ENCODE measurements at places on chromosomes 16 and 17.

- DNase-seq: no peak
Measured at GRCh38 chr17:55426851-55427586, 5.4 kb upstream of the MMD start.

DNA sequence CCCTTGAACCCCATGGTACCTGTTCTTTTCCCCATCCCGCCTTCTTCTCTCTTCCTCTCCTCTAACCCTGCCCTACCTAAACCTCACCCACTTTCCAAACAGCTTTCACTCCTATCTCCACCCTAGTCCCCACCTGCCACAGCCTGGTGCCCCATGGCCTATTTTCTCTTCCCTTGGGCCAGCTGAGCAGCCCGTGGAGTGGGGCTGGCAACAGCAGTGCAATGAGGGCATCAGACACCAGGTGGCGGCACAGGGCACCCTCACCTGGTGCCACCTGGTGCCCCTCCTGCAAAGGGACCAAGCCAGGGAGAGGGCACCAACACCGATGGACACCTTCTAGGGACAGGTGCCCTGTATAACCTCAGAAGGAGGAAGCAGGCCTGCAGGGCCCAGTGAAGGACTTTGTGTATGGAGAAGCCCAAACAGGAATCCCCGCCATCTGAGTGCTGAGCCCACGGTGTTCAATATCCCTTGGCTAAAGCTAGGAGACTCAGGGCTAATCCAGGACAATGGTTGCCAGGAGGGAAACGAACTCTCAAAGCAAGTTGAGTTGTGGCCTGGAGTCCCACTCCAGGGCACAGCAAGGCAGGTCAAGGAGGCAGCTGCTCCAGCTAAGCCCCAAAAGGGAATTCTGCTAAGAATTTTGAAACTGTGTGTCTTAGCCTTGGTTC lies 4.0 kb upstream of the ABCC3 start:
- DNase-seq: peak; percentile 27

DNA sequence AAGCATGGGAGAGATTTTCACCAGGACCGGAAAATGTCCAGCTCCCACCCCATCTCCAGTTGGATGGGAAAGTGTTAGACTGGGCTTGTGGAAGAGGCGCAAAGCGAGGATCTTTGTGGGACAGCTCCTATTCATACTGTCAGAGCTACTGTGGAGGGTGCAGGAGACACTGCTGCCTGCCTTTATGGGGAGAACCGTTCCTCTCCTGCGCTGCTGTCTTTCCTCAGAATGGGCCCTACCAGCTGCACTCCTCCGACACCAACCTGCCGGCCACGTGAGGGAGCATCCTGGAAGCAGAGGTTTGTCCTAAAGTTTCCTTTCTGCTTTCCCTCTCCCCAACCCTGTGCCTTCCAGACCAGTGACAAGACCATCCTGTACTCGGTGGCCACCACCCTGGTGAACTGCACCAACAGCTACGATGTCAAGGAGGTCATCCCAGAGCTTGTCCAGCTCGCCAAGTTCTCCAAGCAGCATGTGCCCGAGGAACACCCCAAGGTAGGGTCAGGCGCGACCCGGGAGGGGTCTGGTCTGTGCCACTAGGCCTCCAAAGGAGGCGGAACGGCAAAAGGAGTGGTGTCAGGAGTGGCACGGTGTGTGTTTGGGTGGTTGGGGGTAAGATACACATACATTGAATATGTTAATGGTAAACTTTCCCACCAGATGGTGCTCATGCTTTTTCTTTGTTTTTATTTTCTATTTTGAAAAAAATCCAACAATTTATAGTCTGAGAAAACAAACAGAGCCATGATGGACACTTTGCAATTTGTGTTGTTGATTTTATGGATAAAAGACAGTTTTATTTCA lies 23.0 kb downstream of the SLC35G3 start:
- DNase-seq: no peak

DNA sequence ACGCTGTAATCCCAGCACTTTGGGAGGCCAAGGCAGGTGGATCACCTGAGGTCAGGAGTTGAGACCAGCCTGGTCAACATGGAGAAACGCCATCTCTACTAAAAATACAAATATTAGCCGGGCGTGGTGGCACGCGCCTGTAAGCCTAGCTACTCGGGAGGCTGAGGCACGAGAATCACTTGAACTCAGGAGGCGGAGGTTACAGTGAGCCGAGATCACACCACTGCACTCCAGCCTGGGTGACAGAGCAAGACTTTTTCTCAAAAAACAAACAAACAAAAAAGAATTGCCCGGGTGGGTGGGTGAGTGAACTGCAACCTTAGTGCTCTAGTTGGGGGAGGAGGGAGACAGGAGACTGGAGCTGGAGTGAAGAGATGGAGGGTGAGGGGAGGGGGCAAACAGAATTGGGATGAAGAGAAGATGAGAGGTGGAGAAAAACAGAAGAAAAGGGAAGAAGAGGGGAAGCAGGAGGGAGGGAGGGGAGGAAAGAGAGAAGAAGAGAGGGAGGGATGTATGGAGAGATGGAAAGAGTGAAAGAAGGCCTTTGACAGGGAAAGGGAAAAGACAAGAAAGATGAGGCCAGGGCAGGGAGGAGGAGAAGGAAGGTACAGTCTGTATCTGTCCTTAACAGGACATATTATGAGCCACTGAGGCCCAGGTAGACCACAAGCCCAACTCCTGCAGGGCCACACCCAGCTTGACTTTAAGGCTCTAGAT lies 5.5 kb upstream of the SRCIN1 start:
- no peak for DNase-seq

- no peak for DNase-seq
Measured at GRCh38 chr16:74936902-74937560, 47.9 kb downstream of the WDR59 start.

GRCh38 chr17:74780443-74781238 lies 4.5 kb upstream of the NAT9 start:
- no peak for DNase-seq

DNA sequence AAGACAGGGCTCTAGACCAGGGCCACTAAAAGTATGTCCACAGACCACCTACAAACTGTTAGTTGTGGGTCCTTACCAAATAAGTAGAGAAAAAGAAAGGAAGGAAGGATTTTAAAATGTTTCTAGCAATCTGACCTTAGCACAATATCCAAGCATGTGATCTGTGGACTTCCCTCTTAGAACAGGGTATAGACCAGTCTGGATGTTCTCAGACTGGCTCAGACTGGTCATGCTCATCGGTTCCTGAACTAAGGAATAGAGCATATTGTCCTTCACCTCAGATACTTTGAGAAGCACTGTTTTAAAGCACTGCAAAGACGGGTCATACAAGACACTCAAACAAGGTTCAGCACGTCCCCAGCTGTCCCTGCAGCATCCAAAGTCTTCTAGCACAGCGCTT lies 25.8 kb downstream of the CUEDC1 start:
- DNase-seq: no peak

DNA sequence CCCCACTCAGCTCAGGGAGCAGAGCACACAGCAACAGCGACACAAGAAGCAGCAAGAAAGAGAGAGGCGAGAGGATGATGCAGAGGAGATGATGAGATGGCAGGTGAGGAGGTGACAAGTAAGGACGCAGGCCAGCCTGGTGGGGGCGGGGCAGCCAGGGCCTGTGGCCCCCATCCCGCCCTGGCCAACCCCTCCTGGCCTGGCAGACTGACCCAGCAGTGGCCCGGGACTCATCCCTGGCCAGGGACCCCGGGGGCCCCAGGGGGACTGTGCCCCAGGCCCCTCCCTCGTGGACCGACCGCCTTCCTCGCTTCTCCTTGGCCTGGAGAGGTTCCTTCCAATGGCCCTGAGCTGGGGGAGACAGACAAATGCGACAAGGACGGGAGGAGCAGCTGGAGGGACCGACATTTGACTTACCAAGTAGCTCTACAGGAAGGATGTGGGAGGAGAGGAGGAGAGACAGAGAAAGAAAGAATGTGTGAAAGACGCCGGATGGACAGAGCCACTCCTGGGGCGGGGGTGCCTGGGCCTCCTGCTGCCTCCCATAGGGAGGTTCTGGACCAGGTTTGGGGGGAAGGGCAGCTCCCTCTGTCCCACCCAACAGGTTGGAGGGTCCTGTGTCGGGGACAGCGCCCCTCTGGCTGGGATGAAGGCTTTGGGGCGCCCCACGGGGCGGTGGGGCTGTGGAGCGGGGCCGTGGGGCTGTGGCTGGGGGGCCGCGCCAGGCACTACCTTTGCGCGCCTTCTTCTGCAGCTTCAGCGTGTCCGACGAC lies 6.8 kb downstream of the MTSS2 start:
- no peak for DNase-seq

DNA sequence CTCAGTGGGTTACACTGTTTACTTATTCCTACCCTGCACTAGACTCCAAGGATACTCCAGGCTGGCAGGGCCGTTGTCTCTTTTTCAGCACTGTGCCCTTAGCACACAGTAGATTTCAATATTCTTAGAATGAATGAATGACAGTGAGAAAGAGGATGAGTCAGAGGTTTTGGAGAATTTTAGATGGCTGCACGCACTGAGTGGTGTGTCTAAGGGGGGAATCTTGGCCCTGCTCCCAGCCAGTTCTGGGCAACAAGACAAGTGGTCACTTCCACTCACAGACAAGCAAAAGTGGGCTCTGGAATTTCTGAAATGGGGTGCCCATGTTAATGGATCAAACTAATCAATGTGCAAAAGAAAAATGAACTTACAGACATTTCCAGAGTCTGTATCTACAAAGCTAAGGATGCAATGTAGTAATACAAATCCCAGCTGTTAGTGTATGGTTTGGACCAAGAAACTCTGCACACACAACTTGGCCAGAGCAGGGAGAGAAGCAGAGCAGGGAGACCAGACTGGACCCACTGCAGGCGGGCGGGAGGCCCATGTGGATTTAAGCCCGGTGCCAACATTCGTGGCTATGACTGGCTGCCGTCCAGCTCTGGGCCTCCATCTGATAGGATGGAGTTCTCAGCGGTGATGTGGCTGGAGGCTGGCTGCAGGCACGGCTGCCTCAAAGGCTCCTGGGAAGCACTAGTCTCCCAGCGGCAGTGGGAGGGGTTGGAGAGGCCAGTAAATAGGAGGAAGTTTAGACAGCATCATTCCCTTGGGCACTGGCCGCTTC lies 95.6 kb upstream of the CDYL2 start:
- no peak for DNase-seq

- no peak for DNase-seq
Measured at GRCh38 chr17:11608396-11608795, 10.1 kb downstream of the DNAH9 start.

DNA sequence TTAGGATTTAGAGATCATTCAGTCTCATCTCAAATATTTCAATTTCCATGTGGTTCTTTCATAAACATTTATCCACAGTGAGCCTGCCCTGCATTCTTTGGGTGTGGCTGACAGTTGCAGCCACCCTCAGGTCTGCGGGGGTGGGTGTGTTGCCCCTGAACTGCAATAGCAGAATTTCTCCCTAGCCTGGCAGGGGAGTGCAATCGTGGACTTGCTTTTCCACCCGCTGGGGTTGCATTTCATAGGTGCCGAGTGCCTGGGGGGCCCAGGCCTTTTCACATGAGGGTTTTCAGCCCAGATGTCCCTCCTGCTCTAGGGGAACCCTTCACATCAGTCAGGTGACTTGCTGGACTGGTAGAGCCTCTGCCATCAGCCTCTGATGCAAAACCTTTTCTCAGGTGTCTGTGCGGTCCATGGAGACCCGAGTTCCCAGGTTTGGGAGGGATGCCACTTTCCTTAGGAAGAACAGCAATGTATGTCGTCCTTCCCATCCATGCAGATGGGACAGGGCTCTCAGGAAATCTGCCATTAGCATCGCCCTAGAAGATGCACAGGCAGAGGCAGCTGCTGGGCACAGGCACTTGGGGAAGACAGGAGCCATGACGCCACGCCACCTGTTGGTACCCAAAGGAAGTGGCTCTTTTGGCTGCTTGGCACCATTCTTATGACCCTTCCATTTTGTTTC lies 2.4 kb upstream of the USP36 start:
- peak; percentile 25 for DNase-seq

DNA sequence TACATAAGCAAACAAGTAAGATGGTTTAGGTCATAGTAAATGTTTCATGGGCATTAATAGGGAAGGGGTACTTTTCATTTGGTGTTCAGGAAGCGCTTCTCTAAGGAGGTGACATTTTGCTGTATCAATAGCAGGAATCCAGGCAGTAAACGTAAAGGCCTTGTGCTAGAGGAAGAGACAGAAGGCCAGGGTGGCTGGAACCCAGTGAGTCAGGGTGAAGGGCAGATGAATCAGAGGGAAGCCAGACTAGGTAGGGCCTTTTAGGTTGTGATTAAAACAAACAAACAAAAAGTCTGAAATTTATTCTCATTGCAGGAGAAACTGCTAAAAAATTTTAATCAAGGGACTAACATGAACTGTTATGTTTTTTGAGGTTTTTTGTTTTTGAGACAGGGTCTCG lies 6.5 kb downstream of the BMERB1 start:
- DNase-seq: no peak

DNA sequence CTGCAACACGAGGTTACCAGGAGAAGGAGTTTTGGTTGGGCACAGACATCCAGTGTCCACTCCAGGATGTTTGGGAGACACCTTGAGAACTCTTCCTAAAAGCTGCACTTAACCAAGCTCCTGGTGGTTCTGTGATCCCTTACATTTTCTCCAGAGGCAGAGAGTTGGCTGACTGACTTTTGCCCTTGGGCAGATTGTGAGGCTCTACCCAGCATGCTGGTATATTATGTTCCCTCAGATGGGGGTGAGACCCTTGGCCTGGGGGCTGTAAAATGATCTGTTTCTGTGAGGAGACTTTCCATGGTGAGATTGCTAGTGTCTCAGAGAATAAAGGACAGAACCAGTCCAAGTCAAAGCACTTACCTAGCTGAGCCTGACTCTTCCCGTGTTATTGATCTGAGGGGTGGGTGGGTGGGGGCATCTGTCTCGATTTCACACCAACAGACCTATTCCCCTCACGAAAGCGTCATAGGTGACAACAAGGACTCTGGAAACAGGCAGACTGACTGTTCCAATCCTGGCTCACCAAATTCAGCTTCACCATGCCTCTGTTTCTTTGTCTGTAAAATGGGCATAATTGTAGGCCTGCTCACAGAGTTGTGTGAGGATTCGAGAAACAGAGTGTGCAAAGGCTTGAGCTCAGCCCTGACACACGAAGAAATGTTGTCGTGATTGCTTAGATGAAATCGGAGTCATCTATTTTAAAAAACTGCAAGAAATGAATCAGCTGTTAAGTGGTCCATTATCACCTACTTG lies 12.2 kb downstream of the USB1 start:
- DNase-seq: no peak

DNA sequence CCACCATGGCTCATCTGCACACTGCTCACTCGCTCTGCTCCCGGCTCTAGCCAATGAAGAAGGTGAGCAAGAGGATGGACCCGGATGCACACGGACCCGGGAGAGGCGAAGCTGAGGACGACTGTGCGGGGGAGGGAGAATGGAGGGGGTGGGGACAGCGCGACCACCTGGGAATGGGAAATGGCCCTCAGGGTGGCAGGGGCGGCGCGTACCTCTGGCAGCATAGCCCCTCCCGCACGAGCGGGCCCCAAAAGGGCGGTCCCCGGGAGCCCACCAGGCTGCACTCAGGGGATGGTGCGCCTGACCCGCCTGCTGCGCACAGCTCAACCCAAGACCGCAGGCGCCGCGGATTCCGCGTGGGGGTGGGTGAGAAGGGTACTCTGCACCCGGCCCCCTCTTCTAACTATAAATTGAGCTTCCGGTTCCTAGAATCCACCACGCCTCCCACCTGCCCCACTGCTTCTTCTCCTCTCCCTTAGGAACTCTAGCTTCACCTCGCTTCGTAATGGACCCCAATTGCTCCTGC lies 6.1 kb downstream of the MT1H start:
- no peak for DNase-seq
